T-helper 1 cell (primary cell): ENCODE measurements at places on chromosomes 11 and 22.

DNA sequence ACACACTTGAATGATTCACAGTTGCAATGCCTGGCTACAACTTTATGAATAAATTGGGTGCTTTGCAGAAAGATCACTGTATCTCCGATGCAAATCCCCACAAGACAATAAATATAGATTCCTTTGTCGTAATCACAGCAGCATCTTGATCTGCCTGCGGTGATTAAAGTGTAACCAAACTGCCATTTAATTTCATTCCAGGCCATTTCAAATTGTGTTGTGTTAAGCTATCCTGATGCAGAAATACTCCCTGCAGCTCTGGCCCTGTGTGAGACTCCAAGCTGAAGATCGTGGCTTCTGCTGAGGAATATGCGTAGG is 40.8 kb upstream of the B3GAT1 start:
- no peak for DNase-seq

DNA sequence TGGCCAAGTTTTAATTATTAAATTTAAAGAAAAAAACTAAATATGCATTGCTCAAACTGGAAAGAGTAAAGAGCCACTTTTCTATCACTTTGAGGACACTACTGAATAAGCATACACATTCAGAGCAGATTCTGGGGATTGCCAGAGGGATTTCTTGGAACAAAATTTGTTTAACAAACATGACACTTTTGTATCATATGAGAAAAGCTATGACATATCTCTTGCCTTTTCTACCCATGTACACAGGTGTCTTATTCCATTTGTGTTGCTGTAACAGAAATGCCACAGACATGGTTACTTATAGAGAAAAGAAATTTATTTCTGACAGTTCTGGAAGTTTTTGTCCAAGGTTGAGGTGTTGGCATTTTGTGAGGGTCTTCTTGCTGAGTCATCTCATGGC is 13.5 kb upstream of the USP28 start:
- no peak for DNase-seq

GRCh38 chr11:71501071-71501985 is 25.7 kb upstream of the KRTAP5-7 start:
- no peak for DNase-seq

DNA sequence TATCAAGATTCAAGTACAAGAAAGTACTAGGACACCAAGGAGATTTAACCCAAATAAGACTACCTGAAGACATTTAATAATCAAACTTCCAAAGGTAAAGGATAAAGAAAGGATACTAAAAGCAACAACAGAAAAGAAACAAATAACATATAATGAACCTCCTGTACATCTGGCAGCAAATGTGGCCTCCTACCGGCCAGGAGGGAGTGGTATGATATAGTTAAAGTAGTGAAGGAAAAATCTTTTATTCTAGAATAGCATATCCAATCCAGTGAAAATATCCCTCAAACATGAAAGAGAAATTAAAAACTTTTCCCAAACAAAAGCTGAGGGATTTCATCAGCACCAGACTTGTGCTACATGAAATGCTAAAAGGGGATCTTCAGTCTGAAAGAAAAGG is 104.7 kb upstream of the GUCY1A2 start:
- DNase-seq: no peak

DNA sequence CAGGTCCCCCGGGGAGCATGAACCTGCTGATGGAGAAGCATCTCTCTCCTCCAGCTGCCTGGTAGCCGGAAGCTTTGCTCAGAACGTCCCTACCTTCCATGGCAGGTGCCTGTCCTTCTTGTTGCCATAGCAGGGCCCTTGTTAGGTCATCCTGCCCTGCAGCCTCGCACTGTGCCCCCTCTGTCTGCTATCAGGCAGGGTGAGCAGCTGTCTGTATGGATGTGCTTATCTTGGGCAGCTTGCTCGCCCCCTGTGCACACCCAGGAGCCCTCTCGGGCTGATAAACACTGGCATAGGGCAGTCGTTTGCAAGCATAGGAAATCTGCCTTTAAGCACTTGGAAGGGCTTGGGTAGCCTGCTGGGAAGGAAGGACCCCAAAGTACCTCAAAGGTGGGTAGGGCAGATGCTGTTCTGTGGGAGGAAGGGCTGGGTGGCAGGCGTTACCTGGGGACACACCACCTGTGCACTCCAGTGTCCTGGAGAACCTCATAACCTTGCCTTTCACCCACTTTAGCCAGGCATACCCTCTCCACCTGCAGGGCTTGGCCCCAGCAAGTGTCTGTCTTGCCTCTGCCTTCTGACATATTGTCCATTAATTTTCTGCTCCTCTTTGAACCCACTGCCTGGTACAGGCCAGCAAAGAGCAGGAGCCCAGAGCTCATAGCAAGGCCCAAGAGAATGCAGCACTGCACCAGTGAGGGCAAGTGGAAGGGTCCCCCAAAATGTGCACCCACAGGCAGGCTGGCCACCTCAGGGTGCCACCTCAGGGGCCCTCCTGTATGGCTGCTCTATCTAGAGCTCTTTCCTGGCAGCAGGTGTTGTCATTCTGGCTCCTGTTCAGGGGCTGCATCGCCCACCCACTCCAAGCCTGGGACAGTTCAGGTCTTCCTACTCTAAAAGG is 8.0 kb upstream of the COMT start:
- DNase-seq: no peak

DNA sequence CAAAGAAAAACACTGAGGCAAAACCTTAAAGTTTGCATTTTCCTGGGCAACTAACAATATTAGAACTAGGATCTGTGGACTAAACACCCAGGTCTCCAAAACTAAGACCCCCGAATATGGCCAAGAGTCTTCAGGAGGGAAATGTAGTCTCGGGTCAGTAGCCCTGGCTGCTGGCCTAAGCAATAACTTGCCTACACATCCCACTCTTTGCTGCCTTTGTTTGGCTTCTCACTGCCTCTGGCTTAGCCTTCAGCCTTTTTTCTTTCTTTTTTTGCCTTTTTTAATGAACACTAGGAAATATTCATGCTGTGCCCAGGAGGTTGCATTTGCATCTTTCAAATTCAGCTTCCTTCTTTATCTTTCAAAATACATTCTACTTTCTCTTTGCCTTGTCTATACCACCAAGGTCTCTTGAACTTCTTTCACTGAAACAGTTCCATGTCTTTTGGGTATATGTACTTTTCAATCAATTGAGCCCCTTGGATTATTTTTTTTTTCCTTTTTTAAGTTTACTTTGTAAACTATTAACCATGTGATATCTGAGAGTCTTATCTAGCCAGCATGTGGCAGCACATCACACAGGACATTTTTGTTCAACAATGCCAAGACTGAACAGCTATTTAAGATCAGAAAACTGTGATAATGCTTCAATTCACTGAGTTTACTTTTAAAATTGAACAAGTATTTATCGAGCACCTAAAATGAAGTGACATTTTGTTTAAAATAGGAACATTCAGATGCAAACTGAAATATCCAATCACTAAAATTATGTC is 165.0 kb upstream of the TRPC6 start:
- DNase-seq: no peak

DNA sequence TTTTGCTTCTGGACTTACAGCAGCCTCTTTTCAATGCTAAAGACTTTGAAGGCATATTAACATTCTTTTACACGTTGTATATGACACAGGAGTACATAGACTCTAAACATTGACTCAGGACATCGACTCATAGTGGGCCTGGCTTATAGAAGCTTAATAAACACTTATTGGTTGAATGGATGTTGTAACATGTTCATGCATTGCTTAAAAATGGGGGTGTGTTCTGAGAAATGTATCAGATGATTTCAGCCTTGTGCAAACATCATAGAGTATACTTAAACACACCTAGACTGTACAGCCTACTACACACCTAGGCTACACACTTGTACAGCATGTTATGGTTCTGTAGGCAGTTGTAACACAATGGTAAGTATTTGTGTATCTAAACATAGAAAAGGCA is 17.9 kb downstream of the TTC17 start:
- no peak for DNase-seq

GRCh38 chr11:2826679-2827056 is 58.9 kb downstream of the CDKN1C start:
- DNase-seq: no peak

DNA sequence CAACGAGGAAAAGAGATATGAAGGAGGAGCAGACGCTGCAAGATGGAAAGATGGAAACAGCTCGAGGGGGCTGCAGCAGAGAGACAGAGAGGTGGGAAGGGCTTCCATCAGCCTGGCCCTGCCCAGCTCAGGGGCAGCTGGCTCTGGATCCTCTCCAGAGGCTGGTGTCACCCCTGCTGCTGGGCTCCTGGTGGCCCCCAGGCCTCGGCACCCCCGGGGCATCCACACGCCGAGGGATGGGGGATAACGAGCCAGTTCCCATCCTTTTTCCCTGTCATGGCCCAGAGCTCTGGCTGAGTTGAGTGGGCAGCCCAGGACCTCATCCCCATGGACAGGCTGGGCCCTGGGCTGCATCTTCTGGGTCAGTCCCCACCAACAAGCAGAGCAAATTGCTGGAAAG is 102.3 kb downstream of the ST3GAL4 start:
- DNase-seq: no peak

DNA sequence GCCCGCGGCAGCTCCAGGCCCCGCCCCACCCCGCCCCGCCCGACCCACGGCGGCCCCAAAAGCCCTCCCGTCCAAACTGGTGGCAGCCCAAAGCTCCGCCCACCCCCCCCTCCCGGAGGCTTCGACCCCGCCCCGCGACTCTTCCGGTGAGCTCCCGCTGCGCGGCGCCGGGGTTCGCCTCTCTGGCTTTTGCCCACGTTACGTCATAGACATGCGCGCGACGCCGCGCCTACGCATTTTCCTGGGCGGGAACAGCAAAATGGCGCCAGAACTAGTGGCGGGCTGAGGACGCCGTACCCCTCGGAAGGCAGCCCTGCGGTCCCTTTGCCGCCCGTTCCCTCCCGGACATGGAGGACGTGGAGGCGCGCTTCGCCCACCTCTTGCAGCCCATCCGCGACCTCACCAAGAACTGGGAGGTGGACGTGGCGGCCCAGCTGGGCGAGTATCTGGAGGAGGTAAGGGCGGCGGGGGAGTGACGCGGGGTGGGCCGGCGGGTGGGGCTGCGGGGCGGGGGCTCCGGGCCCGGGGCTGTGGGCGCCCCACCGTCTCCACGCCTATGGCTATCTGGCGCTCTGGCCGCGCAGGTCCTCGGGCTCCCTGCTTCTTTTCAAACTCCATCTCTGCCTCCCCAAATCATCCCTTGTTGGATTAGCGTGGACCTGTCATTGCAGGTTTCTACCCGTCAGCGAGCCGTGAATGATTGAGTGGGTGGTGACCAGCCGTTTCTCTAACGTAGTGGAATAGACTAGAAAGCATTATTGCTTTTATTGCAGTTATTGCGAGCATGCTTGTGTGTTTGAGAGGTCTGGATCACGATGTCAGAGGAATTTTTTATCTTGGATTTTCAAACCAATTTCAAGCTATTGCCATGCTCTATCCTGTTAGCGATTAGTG is at the start of gene NCAPH2:
Gene NCAPH2, plus strand, starts transcription at position 234 of the 894 bp plus-strand sequence. Its CDS starts 114 bp downstream, at position 348.
- no peak for DNase-seq

DNA sequence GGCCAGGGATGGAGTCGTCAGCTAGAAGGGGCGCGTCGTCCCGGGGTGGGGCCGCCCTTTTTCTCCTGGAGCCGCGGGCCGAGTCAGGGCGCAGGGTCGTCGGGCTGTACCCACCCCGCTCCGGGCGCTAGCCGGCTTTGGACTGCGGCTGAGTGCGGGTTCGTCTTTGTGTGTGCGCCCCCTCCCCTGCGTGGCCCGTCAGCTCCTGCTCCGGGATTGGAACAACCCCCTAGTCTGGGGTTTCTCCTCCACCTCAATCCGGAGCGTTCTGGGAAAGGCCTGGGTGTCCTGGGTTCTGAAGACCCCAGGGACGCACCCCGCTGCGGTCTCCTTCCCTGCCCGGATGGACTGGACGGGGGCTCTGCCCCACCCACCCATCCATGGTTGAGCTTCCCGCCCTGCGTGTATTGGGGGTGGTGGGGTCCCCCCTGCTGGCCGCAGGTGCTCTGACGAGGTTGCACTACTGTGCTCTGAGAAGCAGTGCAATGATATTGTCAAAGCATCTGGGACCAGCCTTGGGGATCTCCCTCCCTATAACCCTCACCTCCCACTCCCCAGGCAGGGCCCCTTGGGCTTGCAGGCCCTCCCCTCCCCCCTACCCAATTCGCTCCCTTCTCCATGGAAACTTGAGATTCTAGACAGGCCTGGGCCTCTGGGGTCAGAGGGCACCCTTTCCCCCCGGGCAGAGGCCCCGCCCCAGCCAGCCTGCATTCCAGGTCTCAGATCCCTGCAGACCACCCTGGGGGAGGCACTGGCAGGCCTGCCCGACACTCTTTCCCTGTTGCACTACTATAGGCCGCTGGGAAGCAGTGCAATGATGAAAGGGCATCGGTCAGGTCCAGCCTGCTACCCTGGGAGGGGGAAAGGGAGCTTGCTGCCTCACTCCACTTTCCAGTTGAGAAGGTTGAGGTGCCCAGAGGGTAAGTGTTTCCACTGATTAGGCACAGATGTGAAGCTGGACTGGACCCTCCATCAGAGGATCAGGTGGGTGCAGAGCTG is 10.7 kb downstream of the SDF2L1 start:
- DNase-seq: no peak

GRCh38 chr22:22691055-22691454 is 46.6 kb downstream of the GGTLC2 start:
- DNase-seq: no peak

- no peak for DNase-seq
These were observed 20.6 kb upstream of the SYT7 start for GRCh38 chr11:61601512-61601911.

GRCh38 chr11:111476366-111476765 is 35.8 kb downstream of the BTG4 start:
- DNase-seq: no peak

GRCh38 chr11:30478923-30479322 is 107.2 kb downstream of the MPPED2 start:
- DNase-seq: no peak

DNA sequence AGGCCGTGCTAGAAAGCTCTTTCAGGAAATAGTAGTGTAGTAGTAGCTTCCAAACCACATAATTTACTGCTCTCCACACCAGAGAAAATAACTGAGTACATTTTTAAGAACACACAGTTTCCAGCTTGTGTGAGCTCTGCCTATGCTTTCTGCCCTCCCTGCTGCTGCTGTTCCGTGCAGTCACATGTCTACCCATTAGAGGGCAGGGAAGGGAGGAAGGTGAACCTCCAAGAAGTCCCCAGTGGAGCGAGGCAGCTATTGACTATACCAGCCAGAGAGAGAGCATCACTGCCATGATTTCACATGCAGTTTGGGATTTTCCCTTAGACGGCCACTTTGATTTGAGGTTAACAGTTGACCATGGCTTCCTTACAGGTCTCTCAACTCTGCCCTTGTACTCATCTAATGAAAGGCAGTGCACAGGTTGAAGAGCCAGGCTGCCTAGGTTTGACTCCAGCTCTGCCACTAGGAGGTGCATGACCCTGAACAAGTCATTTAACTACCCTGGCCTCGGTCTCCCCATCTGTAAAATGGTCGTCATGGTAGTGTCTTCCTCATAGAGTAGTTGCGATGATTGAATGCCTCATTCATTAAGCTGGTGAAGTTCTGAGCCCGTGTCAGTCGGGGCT is 19.7 kb upstream of the CTTN start:
- DNase-seq: no peak
